ENCODE measurements at places on chromosomes 2 and 18.

DNA sequence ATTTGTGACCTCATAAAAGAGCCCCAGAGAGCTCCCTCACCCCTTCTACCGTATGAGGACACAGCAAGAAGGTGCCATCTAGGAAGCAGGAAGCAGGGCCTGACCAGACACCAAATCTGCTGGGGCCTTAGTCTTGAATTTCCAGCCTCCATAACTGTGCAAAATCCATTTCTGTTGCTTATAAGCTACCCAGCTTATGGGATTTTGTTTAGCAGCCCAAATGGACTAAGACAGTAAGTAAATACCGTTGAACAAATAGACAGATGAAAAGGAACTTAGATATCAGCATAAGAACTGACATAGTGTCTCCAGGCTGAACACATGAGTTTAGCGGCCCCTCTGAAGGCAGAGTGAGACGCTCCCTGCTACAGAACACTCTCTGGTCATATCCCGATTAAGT, 130.9 kb downstream of the UXS1 start:
- DNase-seq = no peak

DNA sequence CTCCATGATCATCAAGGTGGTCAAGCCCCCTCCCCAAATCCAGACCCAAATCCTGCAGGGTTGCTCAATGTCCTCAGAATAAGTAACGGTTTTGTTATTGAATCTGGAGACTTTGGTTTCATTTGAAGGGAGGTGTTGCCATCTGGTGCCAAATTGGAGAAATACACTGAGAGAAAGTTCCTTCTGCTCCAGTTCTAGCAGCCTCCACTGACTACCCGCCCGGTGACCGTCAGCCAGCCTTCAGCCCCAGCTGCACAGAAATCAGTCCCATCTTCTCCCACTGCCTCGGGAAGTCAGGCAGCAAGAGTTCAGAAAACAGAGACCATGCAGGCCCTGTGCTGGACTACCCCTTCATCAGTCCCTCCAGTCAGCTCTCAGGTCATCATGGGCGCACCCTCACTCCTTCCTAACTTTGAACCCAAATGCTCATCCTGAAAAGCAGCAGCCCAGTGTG, 38.7 kb downstream of the PKDCC start:
- DNase-seq = peak; percentile 48

DNA sequence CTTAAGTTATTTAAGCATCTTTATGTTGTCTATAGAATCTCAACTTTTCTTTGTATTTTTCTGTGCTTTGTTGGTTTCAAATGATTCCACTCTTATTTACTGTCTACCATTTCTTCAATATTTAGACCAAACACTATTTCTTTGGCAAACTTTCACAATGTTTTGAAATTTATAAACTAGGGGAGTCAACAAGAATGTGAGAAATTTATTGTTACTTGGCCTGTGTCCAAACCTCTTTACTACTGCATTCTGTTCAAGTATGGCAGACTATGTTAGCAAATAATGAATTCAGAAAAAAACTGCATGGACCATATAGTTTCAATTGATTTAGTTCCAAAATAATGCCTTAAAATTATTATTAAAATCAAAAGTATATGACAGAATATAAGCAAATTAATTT, 470.2 kb downstream of the FBXO15 start:
- no peak for DNase-seq

- no peak for DNase-seq
Observed at GRCh38 chr18:23235860-23236259, 100.6 kb downstream of the CABLES1 start.

DNA sequence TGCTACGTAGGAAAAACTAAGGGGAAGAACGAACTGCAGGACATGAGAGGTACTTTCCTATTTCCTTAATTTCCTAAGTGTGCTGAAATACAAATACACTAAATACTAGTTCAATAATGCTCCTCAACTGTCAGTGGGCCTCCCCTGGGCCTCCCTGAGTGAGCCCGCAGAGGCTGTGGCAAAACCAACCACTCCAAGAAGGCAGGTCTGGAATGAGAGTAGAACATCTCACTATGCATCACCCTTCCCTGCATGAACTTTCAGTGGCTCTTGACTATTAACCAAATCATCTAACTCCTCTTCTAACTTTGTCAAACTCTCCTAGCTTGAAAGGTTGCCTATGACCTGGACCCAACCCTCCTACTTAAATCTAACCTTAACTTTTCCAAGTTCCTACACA, 84.6 kb downstream of the THADA start:
- no peak for DNase-seq

DNA sequence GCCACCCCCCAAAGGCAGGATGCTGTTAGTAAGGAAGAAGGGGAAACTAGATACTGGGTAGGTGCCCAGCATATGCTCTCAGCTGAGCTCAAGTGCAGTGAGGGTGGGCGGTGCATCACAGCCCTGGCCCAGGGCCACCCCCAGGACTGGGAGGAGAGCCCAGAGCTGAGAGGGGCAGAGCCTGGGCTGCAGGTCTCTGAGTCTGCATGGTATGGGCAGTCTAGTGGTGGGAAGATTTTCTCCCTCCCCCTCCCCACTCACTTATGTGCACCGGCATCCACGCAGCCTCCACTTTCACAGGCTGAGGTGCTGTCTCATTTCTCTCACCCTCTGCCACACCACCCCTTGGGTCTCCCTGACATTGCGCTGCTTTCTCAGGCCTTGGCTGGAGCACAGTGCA, 48.5 kb upstream of the CAB39 start:
- DNase-seq = no peak

DNA sequence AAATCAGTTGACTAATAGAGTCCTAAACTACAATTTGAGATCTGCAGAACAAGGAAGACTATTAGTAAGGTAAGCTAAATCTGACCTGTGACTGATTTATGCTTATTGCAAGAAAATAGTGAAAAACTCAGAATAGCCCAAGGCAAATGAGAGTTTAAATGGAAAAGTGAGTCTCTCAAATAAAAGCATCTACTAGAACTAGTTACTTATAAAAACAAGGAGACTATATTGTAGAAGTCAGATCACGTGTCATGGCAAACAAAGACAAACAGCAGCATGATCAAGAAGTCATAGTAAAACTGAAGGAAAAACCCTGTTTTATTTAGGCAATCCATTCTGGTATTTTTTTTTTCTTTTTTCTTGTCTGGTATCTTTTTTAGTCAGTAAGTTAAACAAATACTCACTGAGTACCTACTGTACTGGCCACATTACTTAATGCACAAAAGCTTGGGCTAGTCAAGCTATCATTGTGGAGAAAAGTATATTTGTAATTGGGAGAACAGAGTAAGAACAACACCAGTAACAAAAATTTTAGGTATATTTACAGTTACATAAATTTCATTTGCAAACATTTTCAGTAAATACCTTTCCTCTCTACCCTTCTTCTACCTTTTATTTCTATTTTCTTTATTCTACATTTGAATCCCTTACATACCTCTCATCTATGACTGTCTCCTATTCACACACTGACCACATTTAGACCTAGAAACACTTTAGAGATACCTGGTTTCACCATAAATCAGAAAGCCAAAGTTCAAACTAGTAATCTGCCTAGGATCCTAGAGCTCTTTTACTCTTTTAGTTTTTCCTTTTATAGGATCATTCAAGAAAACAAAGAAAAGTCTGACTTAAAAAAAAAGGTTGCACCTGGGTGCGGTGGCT, 23.7 kb downstream of the CCDC88A start:
- no peak for DNase-seq

DNA sequence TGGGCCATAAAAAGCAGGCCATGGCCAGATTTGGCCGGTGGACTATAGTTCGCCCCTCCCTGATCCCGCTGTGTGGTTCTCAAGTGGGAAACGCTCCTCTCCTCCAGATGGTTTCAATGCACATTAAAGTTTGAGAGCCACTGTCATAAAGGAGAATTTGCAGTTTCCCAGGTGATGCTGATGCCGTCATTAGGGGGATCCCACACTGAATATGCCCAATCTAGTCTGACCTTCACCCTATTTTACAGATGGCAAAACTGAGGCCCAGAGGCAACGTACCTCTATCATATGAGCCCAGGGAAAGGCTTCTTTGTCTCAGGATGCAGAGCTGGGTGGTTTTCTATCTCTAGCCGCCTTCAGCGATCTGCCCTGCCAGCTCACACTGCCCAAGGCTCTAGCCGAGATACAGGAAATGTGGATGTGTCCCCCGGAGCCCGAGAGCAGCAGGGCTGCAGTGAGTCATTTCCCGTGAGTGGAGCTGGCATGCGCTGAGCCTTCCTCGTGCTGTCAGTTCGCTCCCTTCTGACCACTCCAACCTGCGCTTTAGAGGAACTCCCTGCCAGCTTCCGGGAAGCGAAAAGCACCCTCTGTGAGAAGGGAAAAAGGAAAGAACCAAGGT, 116.2 kb downstream of the SMAD7 start:
- DNase-seq = peak; percentile 62

DNA sequence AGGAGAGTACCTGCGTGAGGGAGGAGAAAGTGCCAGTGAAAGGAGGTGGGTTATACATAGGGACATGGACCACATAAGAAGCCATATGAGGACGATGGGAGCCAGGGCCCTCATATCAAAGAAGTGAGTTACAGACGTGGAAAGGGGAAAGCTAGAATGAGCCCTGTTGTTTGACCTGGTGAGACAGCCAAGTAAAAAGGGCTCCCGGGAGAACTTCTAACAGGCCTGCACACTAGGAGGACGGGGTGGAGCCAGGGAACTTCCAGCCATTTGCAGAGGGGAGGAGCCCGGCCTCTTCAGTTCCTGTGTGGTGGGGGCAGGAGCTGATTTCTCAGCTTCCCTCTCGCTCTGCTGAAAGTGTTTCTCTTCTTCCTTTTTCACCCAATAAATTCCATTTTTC, 84.1 kb upstream of the SLC66A3 start:
- no peak for DNase-seq

- no peak for DNase-seq
Observed at GRCh38 chr2:215633360-215633759, 197.5 kb upstream of the FN1 start.

GRCh38 chr2:205892251-205892655, 193.7 kb downstream of the INO80D start:
- no peak for DNase-seq

GRCh38 chr18:41543815-41544214, 411.2 kb upstream of the PIK3C3 start:
- DNase-seq = no peak

DNA sequence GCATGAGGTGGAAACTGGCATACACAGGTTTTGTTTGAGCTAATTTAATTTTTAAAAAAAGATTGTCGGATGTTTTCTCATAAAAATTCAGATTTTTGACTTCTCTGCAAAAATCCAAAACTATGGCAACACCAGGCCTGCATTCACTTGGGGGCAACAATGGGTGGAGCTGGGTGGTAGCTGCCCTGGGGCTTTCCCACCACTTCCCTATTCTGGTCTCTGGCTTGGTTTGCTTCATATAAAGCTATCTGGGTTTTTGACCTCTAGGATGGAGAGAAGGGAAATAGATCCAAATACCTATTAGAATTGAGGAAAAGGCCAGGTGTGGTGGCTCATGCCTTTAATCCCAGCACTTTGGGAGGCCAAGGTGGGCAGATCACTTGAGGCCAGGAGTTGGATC, 5.5 kb upstream of the CYP27A1 start:
- DNase-seq = no peak

DNA sequence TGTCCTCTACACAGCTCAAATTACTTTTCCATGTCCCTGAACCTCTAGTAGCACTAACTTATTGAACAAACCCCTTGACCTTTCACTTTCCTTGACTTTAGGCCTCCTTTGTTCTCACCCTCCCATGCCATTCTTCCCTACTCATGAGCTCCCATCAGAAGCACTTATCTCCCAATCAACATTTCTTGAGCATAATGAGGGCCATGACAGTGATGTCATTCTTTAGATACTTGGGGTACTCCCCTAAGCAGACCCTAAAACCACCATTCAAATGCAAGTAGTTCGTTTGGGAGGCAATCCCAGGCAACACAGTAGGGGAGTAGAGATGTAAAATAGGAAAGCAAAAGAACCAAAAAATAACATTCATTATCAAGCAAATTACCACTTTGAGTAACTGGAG, 115.9 kb upstream of the ARHGAP28 start:
- no peak for DNase-seq

DNA sequence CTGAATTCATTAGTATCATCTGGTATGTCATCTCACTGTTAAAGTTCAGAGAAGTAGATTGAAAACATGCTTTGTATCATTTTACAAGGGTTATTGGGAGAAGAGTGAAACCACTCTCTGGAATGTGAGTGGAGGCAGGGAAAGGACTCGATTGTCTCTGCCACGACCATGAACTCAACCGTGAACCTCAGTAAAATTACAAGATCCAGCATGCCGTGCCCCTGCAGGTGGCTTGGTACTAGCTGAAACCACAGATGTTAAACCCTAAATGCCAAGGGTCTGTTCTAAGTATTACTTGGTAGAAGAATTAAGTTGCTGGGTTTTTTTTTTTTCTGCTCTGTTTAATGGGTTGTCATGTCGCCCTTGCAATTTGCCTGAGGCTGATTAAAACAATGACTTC, 197.2 kb downstream of the MYO3B start:
- DNase-seq = no peak

- no peak for DNase-seq
Observed at GRCh38 chr2:172095146-172095904, 7.4 kb downstream of the DLX2 start.

GRCh38 chr2:215847718-215848117, 165.6 kb downstream of the MREG start:
- DNase-seq = no peak

DNA sequence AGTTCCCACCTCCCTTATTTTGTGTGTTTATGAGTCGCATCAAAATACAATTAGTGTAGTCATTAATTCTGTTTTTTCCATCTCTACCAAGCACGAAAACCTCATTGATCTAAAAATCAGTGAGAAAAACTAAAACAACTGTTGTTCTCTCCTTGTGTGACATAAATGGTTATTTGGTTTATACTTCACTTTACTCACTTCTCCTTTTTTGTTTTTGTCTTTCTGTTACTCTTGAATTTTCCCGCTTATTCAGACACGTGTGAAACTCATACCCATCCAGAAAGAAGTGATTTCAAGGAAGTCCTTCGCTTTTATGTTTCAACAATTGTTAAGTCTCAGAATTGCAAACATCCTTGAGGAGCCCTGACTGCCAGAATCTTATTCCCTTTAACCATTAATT, 121.6 kb downstream of the EML6 start:
- no peak for DNase-seq

- peak; percentile 4 for DNase-seq
Observed at GRCh38 chr18:60549338-60549960, 176.9 kb upstream of the MC4R start.

- DNase-seq = no peak
Observed at GRCh38 chr2:119282996-119283511, 59.4 kb downstream of the STEAP3 start.

- peak; percentile 46 for DNase-seq
Observed at GRCh38 chr2:203659331-203660049, 46.9 kb upstream of the CD28 start.

DNA sequence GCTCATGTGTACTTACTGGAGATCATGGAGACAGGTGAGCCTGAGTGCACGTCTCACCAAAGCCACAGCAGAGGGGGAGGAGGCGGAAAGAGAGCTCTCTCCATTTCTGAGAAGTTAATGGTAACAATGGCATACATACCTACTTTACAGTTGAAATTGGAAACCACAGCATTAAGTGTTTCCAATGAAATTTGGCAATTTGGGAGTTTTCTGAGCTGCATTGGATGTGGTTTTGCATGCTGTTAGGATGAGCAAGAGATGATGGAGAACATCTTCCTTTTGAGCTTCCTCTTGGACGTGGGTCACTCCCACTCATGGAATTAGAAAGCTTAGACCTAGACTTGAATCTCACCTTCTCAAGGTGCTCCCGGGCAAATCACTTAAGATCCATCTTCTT, 25.5 kb upstream of the IL37 start:
- DNase-seq = no peak

- DNase-seq = no peak
Observed at GRCh38 chr2:236568922-236569572, 578 bp upstream of the ACKR3 start.
